Skin of body (tissue), 3 donors: ENCODE measurements at places on chromosomes 4 and X.

GRCh38 chrX:37959212-37960021 is 46.9 kb upstream of the SYTL5 start:
- DNase-seq, result no peak

- DNase-seq, result no peak
Measured at GRCh38 chr4:40241941-40242340, 45.1 kb downstream of the RHOH start.

DNA sequence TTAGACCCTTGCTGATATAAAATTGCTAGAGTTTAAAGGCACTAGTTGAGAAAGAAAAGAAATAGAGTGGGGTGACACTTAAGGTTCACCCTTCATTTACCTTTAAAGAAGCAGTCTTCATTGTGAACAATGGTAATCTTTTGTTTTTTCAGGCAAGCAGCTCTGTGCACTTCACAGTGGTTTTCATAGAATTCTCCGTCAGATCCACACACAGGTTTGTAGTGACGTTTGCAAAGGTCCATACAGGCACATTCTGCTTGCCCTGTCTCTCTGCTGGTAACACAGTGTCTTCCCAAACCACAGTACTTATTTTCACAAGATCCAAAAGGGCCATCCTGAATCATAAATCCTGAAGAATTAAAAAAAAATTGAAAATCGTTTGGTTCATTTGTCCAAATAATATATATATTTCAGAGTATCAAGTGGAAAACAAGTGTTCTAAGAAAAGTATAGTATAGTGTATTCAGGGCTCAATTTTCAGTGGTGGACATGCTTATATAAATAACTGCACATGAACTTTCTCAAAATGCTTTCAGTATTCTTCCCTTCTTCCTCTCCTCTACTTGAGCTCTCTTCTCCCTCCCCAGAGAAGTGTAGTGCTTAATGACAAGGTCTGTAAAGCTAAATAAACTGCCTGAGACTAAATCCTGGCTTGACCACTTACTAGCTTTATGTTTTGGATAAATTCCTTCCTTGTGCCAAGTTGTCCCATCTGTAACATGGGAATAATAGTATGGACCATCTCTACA is 243.3 kb downstream of the FSTL5 start:
- DNase-seq, result no peak

DNA sequence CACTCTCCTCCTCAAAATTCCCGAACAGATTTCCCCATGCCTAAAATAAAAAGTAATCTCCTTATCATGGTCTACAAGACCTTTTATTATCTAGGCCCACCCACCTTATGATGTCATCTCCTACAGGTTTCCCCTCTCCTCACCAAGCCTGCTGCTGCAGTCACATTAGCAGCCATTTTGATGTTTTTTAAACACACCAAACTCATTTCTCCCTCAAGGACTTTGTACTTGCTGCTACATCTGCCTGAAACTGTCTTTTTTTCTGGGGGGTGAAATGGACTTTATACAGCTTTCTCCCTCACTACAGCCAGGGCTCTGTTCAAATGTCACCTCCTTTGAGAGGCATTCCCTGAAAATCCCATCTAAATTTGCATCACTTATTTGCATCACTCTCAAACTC is 90.2 kb upstream of the TAB3 start:
- DNase-seq, result no peak

GRCh38 chr4:151339467-151339866 is 14.1 kb upstream of the SH3D19 start:
- no peak for DNase-seq

- DNase-seq, result no peak
Measured at GRCh38 chrX:100931218-100931924, 2.7 kb upstream of the XKRX start.

- no peak for DNase-seq
Measured at GRCh38 chrX:110097920-110098319, 95.0 kb downstream of the TMEM164 start.

DNA sequence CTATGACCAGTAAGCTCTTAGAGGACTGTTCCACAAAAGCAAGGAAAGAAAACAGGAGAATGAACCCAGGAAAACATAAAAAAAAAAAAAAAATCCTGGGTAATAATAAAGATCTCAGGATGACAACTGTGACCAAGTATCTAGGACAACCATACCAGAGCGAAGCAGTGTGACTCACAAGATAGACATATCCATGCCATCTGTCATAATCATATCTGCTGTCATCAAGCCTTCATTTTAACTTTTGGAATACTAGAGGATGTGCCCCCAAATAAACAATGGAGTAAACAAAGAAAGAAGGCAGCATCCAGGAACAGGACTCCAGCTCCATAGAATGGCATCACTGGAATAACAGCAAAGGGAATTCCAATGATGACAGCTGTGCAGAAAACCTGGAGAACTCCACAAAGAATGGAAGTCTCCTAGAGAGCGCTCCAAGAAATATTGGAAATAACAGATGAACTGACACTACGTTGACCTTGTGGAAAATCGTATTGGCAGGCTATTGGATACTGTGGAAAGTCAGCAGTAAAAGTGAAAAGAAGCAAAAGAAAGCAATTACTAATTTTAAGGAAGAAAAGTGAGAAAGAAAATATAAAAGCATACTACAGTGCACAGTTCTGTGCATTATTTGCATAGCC is 35.3 kb downstream of the HPGDS start:
- DNase-seq, result peak; percentile 2

- DNase-seq, result no peak
Measured at GRCh38 chr4:78629991-78630541, 78.5 kb downstream of the ANXA3 start.

DNA sequence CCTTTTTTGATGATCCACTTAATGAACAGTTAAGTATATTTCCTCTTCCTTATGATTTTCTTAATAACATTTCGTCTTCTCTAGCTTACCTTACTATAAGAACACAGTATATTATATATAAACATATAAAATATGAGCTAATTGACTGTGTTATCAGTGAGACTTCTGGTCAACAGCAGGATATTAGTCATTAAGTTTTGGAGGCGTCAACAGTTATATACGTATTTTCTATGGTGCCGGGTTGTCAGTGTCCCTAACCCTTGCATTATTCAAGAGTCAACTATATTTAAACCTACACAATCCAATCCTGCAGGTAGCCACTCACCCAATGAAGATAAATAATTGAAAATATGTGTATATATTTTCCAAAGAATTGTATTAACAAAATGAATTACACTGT is 88.0 kb downstream of the NR3C2 start:
- no peak for DNase-seq

- peak; percentile 82 for DNase-seq
Measured at GRCh38 chr4:184099535-184099966, 118.1 kb downstream of the ENPP6 start.

DNA sequence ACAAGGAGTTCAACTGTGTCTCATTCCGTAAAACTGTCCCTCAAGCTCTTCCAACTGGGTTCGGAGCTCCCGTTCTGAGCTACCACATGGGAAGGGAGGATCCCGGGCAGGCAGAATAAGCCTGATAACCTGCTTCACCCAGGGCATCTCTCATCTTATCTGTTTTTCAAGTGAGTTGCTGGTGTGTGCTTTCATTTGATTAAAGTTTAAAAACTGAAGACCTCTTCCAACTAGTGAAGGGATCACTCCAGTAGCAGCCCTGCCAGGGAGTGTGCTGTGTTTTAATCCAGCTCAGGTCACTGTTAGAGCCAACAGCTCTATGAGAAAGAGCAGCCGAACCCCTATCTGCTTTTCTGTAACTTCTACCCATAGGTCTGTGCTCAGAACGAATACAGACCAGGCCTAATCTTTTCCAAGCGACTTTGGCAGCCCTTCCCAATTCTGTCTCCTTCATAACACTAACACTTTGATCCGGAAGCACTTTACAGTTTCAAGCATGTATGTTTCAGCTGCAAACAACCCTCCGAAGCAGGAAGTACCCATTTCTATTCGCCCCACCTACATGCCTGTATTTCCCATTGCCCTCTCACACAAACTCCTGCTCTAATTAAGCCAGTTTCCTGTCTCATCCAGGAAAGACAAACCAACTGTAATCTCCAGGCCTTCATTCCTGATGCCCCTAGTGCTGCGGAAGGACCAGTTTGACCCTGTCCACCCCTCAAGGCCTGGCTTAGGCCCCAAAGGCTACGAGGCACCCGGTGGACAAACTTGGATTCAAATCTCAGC is 60.9 kb downstream of the IRF2 start:
- DNase-seq, result no peak

GRCh38 chr4:164977243-164978164 is at the start of gene TRIM61:
Gene TRIM61, minus strand, starts transcription at chr4:164977657. Its CDS starts 7,655 bp downstream, at chr4:164970002.
- DNase-seq, result peak; percentile 71

DNA sequence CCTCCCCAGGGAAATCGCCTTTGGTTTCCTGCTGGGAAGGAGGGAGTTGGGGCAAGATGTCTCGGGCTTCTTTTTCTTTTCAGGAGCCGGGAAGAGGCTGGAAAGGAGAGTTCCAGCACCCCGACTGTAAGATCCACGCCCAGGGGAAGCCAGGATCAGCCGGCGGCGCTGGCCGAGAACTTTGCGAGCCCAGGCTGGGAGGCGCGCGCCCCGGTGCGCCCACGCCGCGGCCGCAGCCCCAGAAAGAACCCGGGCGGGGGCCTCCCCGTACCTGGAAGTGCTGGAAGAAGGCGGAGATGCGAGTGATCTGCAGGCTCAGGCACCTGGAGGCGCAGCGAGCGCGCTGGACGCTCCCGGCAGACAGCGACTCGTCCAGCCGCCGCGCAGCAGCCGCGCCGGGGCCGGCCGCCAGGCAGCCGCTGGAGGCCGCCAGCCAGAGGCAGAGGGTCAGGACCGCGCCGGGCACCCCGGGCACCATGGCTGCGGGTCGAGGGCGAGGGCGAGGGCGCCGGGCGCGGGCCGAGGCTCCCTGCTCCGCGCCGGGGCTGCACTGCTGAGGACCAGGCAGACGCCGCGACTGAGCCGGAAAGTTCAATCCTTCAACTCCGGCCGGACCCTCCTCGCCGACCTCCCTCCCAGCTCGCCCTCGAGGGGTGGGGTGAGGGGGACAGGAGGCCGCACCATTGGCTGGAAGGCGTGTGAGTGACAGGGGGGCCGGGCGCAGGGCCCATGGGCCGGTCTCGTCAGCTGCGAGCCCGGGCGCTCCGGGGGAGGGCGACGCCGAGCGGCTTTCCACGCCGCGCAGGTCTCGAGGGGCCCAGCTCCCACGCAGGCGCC is at the start of gene ANOS1:
Gene ANOS1, minus strand, starts transcription at position 579 of the 837 bp plus-strand sequence. Its CDS starts 101 bp downstream, at position 478.
- no peak for DNase-seq

DNA sequence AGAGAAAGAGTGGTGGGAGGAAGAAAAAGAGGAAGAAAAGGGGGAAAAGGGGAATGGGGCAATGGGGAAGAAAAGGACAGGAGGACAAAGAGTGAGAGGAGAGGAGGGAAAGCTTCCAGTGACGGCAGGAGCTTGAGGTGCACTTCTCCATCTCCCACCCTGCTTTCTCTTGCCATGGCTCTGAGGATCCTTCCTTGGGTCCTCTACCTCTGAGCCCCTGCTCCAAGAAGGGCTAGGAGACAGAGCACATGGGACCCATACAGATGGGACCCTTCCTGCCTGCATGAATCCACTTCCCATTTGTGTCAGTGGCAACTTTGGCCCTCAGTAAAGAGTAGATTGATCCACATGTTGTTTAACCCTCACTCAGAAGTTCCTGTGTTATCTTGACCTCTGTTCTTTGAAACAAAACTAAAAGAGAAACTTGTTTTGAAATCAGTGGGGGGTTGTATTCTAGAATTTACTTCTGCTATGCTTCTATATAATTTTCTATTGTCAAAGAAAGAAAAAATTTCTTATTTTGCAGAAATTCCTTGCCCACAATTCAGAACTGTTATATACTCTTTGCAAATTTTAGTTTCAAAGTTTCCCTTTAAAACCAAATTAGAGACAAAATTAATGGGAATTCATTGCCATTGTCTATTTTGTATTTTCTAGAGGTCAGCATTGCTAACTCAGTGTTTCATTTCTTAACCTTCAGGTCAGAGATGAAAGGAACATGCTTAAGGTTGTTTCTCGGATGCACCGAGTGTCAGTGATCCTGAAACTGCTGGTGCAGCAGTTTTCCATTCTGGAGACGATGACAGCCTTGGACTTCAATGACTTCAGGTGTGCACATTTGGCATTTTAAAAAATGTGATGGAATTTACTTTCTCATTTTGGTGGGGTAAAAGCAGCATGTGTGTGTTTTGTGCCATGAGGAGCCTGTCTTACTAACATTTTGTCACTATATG is 5.0 kb downstream of the TDO2 start:
- no peak for DNase-seq

DNA sequence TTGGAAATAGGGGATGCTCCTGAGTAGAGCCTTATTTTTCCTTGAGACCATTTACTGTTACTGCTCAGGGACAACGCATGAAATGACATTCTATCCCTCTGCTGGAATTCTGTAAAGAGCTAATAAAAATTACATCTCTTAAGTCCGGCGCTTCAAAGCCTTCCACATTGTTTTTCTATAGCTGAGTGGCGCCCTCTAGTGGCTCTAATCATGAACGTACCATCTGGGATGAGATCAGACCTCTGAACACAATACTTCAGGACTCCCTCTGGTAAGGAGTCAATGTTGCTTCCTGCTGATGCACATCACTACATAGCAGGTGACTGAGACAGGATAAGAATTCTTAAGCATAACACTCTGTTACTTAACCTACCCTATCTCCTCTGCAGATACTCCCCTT is 6.0 kb downstream of the HMGN5 start:
- no peak for DNase-seq

GRCh38 chrX:87338510-87338909 is 179.1 kb upstream of the KLHL4 start:
- no peak for DNase-seq

DNA sequence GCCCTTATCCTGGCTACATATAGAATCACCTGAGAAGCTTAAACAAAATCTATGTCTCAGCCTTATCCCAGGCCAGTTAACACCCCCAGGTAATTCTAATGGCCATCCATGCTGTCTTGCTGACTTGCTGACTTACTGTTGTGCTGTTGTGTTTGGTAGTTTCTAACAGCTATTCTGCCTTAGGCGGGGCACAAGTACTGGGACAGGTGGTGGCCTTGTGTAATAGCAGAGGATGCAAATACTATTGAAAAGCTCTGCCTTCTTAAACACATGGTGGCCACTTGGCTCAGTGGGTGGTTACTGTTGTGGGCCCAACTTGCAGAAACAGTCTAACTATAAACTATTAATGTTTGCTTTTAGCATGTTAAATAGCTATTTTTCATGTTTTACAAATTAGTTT is 56.2 kb downstream of the CDS1 start:
- DNase-seq, result no peak

- no peak for DNase-seq
Measured at GRCh38 chr4:64727960-64728359, 318.7 kb upstream of the TECRL start.

DNA sequence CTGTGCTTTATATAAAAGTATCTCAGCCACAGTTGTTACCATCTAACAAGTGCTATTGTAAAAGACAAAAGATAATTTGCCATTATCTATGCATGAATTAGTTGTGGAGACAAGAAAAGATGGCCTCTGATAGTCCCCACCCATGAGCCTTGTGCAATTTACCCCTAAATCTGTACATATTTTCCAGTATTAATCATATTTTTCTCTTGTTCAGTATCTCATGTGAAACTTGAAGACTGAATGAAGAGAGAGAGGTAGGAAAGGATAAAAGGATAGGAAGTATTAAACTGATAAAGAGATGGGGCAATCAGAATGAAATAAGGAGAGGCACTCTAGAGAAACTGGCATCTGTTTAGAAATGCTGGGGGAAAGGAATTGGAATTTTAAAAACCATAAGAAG is 3.7 kb downstream of the MYOZ2 start:
- no peak for DNase-seq

GRCh38 chrX:7925867-7926472 is 1.2 kb downstream of the PNPLA4 start:
- peak; percentile 29 for DNase-seq
